ENCODE measurements at places on chromosomes 6 and 20.

GRCh38 chr20:474581-474980, 12.2 kb upstream of the TBC1D20 start:
- DNase-seq = no peak

- no peak for DNase-seq
These were observed 3.8 kb downstream of the DDR1 start for GRCh38 chr6:30887901-30888815.

GRCh38 chr6:157538698-157539097, 157.7 kb downstream of the ZDHHC14 start:
- no peak for DNase-seq

GRCh38 chr6:157498817-157499216, 117.8 kb downstream of the ZDHHC14 start:
- no peak for DNase-seq

DNA sequence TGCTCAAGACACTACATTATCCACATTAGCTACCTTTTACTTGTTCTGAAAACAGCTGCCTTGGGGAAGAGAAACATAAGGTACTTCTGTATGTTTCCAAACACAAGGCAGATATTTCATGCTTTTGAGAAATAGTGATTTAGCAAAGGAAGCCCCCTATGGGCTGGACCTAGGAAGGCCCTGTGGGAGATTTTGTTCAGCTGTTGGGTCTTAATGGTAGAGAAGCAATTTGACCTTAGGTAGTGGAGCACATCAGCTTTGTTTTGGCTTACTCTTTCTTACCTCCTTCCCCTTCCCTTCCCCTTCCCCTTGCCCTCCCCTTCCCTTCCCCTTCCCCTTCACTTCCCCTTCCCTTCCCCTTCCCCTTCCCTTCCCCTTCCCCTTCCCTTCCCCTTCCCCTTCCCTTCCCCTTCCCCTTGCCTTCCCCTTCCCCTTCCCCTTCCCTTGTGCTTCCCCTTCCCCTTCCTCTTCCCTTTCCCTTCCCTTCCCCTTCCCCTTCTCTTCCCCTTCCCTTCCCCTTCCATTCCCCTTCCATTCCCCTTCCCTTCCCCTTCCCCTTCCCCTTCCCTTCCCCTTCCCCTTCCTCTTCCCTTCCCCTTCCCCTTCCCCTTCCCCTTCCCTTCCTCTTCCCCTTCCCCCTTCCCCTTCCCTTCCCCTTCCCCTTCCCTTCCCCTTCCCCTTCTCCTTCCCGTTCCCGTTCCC, 84.6 kb downstream of the ANKS1A start:
- DNase-seq = no peak

DNA sequence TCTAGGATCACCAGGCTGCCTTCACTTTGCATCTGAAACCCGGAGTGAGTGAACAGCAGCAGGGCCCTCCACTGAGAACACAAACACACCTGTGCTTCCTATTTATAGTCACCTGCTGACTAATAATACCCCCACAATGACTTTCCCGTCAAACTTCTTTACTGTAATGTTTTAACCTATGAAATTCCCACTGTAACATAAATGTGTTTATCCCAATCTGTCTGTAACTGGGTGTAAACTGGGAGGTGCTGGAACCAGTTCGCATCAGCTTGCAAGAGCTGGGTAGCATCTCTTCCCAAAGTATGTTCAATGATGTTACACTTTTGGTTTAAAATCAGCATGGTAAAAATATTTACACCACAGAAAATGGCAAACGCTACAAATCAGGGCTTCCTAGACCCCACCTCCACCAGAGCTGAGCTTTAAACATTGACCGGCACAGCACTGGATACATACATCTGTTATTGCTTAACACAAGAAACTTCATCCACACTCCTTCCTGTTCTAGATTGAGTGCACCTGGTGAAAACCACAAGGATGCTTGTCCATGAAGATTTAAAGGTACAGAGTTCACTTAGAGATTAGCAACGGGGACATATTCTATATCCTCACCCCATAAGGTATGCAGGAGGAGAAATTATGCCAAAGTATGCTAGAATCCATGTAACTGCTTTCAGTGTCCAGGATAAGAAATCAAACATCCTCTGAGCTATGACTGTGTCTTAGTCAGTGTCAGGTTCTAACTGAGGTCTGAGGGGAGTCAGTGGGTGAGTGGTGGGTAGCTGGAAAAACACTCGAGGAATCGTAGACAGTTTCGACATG, 79.0 kb downstream of the ALDH8A1 start:
- DNase-seq = no peak

DNA sequence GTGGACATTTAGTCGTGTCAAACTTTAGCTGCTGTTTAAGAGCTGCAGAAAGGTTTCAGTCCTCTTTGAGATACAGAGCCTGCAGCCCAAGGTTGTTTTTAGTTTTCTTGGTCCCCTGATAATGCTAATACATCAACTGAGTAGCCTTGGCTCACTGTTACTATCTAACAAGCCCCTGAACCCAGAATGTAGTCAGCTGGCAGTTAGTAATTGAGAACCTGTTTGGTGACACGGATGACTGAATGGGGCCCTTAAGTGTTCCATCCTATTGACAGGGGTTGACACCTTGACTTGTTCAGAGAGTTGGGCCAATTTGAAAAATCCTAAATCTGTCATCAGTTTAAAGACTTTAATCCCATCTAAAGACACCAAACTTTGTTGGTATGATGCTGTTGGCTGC, 2.8 kb downstream of the RTN4IP1 start:
- no peak for DNase-seq

DNA sequence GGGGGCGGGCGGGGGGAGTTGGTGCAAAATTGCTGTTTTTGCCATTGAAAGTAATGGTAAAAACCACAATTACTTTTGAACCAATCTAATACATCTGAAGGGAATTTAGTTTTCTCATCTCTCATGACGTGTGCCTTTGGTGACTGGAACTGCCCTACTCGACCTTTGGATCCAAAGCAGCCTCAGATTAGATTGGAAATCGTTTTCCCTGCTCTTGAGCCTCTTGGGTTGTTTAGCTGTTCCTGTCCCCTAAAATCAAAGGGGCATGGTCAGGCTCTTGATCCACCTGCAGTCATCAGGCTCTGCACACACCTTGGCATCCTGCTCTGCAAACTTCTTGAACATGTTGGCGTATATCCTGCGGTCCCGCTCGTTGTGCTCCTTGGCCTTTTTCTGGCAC, 64.0 kb upstream of the TULP1 start:
- no peak for DNase-seq

DNA sequence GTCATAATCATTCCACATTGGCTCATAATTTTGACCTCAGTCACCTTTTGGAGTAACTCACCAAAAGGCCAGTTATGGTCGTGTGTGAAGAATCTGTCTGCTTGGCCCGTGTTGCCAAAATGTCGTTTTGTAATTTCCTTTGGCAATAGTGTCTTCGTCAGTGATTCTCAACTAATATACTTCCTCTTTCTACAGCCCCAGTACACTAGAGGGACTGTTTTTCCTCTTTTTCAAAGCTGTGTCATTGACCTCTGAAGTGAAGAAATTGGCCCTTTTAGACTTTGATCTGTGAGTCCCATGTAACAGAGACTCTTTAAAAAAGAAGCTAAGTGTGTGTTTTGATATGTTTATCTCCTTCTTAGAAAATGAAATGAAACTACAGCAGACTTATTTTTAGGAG, 5.2 kb downstream of the FOXO3 start:
- DNase-seq = no peak

DNA sequence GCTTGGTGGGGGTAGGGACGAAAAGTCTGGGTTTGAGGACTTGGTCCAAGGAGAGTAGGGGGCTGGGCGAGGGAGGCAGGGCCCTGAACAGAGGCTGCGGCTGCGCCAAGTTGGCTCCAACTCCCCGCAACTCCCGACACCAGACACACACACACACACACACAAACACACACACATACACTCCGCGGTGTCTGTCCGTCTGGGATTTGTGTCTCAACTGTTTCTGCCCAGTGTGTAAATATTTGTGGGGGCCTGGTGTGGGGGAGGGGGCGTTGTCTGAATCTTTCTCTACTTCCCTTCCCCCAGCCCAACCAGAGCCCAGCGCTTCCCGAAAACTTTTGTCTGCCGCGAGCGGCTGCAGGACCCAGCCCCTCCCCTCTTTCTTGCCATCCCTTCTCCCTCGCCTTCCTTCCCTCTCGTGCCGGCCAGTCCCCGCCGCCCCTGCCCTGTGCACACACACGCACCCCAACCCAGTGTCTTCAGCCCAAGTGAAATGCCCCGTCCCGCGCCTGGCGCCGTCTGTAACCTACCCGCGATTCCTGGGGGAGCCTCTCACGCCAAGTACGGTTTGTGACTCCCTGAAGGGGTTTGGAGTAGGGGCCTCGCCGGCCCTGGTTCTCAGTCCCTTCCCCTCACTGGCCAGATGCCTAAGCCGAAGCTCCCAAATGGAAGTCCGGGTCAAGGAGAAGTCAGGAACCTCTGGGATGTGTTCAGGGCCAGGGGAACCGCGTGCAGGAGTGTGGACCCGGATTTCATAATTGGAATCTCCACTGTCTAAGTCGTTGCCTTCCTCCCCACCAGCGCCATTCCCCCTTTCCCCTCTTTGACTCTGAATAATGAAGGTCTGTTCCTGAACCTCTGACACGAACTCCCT, 904 bp downstream of the MDFI start:
- DNase-seq = no peak

DNA sequence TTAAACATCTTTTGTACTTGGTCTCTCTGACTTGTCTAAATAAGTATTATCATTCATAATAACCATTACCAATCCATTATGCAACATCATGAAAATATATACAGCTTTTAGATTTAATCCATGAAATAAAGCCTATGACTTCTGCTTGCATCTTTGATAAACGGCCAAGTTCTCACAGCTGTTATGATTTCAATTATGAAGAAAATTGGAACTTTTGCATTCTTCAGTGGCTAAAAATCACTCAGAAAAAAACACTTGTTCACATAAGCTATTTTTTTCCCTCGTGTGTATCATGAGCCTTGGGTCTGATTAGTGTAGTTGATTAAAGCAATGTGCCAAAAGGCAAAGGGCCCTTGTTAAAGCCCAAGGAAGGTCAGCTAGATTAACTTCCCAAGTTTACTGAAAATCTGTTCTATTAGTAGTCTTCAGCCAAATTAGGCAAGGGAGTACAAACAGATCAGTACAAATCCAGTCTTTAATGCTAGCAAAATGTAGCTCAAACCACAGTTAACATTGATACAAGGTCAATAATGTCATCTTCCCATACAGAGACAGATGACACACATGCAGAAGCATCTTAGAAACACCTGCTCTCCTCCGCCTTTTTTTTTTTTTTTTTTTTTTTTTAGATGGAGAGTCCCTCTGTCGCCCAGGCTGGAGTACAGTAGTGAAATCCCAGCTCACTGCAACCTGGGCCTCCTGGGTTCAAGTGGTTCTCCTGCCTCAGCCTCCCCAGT, 69.9 kb downstream of the SGK1 start:
- DNase-seq = no peak

DNA sequence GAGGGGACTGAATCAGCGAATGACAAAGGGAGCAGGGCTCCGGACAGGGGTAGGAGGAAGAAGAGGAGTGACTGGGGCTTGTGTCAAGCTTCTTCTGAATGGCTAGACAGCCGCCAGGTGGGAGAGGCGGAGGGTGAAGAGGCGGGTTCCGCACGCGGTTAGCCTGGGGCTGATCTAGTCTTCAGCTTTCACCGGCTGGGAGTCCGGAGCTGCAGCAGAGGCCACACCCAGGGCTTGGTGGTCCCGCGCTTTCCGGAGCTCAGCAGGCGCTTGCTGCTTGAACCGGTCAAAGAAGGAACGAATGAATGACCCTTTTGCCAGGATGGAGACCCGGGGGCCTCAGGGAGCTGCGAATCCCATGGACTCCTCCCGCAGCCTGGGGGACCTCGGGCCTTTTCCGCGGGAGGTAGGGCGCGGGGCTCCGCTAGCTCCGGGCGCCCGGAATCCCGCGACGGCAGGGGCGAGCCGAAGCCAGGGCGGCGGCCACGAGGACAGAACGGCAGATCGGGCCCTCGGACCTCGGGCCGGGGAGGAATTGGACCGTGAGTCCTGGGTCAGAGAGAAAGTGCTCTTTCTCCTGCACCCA, at the start of gene C6orf141:
Gene C6orf141, plus strand, starts transcription at position 177 of the 586 bp plus-strand sequence. Its CDS starts 125 bp downstream, at position 302.
- no peak for DNase-seq

DNA sequence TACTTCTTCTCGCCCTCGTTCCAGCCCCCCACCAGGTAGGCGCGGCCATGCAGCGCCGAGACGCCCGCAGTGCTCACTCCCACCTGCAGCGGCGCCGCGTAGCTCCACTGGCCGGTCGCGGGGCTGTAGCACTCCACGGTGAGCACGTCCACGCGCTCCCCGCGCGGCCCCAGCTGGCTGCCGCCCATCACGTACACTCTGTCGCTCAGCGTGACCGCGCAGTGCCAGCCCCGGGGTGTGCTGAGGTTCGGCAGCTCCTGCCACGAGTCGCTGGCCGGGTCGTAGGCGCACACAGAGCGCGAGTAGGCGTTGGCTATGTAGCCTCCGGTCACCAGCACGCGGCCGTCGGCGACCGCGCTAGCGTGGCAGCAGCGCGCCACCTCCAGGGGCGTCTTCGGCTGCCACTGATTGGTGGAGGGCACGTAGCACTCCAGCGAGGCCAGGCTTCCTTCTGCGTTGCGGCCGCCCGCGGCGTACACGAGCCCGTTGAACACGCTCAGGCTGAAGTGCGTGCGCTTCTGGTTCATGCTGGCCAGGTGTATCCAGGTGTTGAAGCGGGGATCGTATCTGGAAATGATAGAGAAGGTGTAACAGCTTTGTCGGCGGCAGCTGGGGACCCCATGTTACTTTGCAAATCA, 13.7 kb downstream of the KLHL31 start:
- peak; percentile 17 for DNase-seq

DNA sequence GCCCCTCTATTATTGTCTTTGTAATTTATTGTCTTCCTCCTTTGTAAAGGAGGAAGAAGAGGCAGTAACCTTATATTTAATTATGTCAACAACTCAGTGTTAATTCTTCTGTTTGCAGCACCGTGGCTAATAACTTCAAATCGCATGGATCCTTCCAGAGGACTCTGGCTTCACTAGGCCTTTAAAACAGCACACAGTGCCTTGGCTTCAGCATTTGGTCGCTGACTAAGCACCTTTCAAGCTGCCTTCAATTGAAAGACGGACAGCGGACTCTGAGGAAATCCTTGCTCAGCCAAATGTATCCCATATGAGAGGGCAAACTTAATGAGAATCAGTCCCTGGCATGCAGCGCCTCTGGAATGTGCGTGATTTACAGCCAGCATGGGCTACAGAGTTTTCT, 64.2 kb downstream of the SGK1 start:
- DNase-seq = no peak

DNA sequence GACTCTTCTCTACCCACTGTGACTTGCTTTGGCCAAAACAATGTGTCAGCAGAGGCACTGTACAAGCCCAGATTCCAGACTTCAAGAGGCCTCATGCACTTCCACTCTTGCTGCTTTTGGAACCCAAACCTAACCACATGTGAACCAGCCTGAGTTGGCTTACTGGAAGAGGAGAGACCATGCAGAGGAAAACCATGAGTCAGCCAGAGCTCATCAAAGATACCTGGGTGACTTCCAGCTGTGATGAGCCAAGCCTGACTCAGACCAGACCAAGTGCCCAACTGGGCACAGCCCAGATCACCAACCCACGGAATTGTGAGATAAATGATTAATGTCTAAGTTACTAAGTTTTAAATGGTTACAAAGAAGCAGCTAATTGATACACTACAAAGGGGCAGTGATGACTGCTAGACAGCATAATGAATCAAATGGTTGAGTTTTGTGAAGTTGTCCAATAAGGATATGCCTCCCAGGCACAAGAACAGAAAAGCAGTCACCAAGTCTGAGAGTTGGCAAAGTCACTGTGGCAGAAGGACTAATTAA, 16.2 kb upstream of the BEND6 start:
- no peak for DNase-seq

Measured in NCI-H1694 treated with DMSO at 0.1 percent for 48 hours (cell line).